Activated B cell treated with CpG ODN at 0.5 μM for 24 hours (primary cell): ENCODE measurements at places on chromosomes 11 and 22. TPM values are rescaled to one million over a fixed set of nuclear protein-coding genes. Genes with fewer than 3 reads are reported as not detected.

DNA sequence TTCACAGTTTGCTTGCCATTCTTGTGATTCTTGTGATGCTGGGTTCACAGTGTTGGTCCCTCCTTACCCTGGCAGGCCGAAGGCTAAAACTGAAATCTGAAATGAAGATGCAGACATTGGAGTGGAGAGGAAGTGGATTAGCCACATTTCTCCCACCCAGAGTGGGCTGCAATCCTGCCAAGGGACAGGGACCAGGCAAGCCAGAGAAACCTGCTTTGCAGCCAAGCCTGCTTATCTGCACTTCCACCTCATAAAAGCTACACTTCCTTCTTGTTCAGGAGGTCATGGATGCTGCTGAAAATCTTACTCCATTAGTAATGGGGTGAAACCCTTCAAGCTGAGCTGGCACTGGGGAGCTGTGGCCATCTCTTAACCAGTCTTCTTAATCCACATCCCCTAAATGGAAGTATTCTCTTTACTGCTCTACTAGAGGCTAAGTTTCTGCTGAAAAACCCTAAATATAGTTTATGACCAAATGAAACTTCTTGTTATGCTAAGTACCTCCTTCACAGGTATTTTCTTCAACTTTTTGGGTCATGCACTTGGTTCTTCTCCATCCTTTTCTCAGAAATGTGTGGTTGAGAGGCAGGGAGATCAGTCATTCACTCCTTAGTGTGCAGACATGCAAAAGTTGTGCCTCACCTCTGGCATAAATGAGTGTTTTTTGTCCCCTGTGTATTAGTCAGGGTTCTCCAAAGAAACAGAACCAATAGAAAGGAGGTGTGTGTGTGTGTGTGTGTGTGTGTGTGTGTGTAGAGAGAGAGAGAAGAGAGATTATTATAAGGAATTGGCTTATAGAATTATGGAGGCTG, 133.9 kb upstream of the BMAL1 start:
- DNase-seq, result no peak

DNA sequence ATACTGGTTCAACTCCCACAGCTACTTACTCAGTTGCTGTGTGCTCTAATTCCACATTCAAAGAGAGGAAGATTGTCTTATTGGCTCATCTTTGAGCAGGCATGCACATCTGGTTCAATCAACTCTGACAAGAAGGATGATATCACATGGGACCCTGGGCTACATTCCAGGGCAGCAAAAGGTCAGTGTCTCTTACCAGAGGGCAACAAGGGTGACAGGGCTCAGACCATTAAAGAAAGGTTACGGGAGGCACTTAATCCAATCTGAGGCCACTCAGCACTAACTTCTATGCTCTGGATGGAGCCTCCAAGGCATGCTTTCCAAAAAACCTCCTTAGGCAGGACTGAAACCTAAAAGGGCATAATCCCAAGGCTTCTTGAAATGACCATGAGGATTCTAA, 549.4 kb upstream of the API5 start:
- DNase-seq, result no peak

DNA sequence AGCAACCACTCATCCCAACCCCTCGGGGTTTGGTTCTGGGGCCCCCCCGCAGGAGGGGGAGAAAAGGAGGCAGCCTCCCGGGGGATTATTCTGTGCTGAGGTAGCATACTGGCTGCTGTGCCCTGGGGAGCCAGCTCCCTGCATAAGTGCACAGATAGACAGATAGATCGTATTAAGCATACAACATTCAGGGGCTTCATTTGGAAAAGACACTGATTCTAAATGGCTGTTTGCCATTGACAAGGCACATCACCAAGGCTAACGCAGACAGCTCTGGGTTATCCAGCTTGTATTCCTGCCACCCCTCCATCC, 547.9 kb downstream of the BUD13 start:
- DNase-seq, result no peak

Gene ESAM
- 2.3 and 4.0 TPM in 2 replicates for total RNA-seq

DNA sequence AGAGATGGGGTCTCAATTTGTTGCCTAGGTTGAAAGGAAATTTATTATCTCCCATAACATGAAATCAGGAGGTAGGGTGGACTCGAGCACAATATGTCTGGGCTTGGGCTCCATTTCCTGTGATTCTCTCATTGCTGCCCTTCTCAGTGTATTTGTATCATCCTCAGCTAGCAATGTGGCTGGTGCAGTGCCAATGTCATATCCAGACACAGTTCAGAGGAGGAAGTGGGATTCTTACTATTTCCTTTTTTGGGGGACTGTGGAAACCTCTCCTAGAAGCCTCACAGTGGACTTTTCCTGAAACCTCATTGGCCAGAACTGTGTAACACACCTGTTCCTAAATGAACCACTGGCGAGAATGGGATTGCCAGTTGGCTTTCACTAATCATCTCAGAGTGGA, 21.0 kb upstream of the SWAP70 start:
- DNase-seq, result no peak

Gene PATE2
- not detected in 2 replicates for total RNA-seq

DNA sequence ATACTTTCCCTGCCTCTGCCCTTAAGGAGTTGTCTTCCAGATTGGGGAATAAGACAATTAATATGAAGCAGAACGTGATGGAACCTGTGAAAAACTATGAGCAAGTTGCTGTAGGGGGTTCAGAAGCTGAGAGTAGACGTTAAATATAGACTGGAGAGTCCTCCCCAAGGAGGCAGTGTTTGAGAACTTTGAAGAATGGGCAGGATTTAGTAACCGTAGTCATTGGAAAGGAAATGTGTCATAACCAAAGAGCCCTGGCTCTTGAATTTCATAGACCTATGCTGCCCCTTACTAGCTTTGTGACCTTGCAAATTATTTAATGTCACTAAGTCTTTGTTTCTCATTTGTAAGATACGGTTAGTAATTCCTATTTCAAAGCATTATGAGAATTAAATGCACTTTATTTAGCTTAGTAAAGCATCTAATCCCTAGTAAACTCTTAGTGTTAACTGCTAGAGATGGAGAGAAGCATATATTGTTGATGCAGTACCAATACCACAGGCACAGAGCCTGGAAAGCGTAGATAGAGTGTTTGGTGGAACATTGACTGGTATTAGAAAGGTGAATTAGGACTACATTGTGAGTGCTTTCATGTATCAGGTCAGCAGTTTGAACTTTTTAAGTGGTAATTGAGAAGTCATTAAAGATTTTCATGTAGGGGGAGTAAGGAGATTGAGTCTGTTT, 54.1 kb downstream of the MCAM start:
- DNase-seq, result no peak

Gene HOATZ
- total RNA-seq, result not detected in 2 replicates

Gene OMP
- total RNA-seq, result not detected in 2 replicates

DNA sequence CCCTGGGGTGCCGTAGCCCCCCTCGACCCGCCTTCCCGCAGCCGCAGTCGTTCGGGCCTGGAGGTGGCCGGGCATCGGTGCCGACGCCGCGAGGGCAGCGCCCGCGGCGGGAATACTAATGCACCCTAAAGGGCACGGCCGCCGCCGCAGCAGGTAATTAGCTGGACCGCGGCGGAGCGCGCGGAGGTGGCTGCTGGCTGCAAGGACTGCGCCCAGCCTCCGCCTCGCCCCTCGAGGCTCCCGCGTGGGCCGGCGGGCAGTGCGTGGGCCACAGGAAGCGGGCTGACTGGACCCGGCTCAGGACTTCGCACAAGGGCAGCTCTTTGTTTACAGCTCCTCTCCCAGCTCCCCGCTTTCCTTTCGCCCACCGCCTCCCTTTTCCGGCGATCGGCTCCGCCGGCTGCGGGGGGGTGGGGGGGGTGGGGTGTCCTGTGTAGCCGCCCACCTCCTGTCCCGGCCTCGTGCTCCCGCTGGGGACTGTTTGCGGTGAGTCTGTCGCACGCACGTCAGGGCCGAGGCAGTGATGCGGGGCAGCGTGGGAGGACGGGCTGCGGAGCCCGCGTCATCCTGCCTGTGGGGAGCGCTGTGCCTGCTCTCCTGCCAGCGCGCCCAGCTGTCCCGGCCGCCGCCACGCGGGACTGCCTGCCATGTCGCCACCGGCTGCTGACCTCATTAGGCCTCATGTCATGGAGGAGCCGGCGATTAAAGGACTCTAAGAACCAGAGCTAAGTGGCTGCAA, 53.2 kb downstream of the GRIK4 start:
- peak; percentile 57 for DNase-seq

DNA sequence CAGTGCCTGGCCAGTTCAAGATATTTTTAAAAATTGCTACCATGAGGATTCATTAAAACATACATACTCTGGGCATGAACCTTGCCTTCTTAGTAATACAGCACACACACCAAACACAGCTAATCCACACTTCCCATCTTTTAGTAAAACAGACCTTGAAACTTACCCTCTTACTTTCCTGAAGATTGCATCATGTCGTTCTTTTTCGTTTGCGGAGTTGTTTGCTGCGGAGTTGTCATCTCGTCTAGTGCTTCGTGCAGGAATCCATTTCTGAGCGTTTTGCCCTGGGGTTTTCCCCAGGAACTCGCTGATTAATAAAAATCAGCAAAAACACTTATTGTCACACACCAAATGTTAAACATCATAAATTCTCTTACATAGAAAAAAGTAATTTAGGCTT, 3.0 kb downstream of the EIF4G2 start:
- no peak for DNase-seq

DNA sequence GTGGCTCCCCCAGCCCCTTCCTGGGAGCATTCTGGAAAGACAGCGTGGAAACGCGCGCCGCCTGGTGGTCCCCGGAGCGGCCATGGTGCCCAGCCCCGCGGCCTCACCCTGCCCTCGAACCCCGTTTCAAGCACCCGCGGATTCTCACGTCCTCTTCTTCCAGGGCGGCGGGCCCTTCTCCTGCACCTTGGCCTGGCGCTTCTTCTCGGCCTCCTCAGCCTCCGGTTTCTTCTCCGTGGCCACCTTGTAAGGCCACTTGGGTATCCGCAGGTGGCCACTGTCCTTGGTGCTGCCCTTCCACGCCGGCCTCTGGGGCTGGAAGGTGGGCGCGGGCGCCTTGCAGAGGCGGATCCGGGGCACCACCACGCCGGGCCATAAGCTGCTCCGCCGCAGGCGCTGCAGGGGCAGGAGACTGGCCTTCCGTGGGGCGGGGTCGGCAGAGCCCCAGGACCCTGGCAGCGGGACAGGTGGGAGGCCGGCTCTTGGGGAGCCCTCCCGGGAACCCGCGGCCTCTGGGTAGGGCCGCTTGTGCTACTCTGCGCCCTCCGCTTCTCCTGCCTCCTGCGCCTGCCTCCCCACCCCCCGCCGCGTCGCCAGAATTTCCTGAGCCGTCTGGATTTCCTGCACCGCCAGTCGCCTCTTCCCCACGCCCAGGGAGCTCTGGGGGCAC, 83.4 kb downstream of the TRIM51G start:
- peak; percentile 6 for DNase-seq
